ENCODE measurements at places on chromosomes 3 and 15.
A peak's percentile ranks its signal among the peaks of the same experiment; 100 is the strongest.

DNA sequence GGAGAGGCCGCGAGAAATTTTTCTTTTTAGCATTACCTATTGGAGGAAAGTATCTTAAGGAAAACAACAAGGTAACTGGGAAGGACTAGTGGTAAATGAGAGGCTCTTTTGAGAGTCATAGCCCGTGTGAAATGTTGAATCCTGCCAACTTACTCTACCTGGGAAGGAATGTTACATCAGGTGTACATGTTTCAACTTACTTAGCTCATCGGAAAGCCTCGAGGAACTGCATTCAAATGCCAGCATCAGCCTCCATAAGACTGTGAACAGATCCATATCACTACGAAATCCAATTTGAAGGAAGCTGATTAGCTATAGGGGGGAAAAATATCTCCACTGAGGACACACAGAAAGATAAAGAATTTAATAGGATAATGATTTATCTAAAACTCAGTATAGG lies 72.3 kb upstream of the PDZRN3 start:
- no peak for DNase-seq

DNA sequence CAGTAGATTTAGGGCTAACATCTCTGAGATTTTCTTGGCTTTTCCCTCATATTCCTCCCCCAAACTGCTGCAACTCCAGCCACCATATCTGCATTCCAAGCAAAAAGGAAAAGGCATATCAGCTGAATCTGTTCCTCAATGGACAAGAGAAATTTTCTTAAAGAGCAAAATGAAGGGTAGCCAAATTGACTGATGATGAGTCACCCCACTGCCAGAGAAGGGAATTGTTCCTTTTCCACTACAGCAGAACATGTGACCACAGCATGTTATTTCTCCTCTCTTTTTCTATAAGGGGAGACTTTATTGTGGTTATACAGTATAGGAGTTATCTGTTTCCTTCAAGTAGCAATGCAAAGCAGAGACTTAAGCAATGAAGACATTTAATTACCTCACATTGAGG lies 172.5 kb downstream of the MTHFS start:
- no peak for DNase-seq

- DNase-seq, result peak; percentile 19
Measured at GRCh38 chr3:76044601-76045600, 259.6 kb upstream of the ZNF717 start.

- peak; percentile 72 for DNase-seq
Measured at GRCh38 chr3:30894521-30895251, at the start of gene GADL1. GADL1 (minus strand) TSS chr3:30894661; CDS start chr3:30894614, 47 bp downstream.

DNA sequence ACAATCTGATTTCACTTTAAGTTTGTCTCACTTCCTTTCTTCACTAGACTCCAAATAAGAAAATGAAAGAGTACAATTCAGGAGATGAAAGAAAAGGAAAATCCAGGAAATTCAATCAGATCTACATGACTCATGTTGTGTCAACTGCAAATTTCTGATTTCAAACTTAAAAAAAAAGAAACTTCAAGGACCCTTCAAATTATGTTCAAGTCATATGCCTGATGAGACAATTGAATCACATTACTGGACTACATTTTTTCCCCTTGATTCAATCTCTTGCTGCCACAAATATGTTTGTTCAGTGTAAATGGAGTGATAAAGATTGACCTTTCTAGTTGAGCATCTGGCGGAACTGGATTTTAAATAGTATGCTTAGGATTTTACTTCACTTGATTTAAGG lies 37.4 kb downstream of the FRMD5 start:
- no peak for DNase-seq

GRCh38 chr15:89680282-89680873 lies 1.2 kb upstream of the PLIN1 start:
- DNase-seq, result no peak

DNA sequence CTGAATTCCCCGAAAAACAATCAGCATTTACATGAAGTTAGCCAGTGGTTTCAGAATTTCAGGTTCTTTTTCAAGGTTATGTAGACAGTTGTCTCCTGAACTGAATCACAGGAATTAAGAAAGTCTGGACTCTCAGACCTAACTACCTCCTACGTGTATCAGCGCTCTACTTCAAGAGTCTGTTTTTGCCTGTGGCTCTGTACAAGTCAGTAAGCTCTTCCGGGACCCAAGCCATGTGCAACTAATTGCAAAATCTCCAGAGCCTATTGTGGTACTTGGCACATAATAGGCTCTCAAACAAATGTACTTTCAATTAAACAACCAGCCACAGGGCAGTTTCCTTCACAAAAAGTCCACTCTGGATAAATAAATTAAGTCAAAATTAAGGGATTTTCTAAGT lies 414.2 kb downstream of the PDCD6IP start:
- DNase-seq, result peak; percentile 31

DNA sequence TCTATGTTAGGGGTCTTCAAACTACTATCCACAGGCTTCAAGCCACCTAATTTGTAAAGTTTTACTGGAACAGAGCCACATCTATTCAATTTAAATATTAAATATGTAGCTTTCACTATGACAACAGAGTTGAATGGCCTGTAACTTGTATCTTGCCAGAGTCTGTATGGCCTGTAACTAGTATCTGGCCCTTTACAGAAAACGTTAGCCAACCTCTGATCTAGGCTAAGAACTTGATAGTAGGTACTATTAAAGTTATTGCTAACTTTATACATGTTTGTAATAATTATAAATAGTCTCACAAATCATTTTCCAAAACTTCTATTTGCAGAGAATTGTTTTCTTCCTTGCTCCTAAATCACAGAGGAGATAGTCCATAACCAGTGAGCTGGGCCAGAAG lies 40.0 kb downstream of the ANKRD28 start:
- no peak for DNase-seq

DNA sequence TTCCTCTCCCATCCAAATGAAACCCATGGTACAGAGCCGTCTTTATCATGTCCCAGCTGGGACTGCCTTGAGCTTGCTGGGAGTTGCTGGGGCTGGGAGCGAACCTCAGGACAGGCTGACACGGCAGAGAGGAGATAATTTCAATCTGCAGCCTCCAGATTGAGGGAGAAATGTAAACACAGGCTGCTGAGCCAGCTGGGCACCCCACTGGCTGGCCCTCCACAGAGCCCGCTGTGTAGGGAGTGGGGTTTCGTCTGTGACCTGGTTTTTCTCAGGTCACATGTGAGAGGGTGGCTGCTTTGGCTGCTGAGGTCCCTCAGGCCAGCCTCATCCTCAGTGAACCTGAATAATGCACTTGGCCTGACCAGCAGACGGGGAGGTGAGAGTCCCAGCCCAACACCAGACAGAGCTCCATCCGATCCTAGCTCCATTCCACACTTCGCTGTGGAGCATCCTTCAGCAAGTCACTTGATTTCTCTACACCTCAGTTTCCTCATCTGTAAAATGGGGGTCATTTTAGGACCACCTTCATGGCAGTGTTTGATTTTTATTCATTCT lies 121.6 kb upstream of the MRPS22 start:
- DNase-seq, result no peak

DNA sequence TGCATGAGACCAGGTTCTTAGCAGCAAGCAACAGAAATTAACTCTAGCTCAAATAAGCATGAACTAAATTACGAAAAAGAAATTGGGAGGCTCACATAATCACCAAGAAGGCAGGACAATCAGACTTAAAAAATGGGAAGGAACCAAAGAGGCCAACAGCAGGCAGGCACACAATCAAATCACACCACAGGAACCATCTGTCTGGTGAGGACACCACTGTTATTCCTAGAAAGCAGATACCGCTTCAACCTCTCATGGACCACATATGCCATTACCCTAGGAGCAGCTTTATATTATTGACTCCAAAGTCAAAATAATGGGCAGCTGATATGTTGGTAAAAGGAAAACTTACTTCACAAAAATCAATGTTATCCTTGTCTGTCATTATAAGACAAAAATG lies 51.6 kb downstream of the SUCLG2 start:
- DNase-seq, result no peak

GRCh38 chr15:75195122-75195765 lies 6.4 kb upstream of the C15orf39 start:
- peak; percentile 77 for DNase-seq

DNA sequence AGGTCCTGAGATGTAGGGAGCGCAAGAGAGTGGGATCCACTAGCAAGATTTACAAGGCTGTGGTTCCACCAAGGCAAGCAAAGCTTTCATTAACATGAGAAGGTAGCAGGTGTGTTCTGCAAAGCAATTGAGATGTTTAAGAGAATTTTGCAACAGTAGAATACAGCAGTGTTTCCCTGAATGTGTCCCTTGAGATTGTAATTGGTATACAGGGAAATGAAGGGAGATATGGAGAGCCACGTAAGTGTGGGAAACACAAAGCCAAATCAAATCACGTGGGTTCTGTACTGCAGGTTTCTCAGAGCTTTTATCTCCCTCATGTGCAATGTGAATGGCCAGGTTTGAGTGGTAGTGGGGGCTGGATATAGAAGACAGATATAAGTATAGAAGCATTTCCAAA lies 67.3 kb downstream of the ATG7 start:
- DNase-seq, result no peak

GRCh38 chr3:151468284-151468917 lies 7.5 kb upstream of the IGSF10 start:
- DNase-seq, result peak; percentile 40

DNA sequence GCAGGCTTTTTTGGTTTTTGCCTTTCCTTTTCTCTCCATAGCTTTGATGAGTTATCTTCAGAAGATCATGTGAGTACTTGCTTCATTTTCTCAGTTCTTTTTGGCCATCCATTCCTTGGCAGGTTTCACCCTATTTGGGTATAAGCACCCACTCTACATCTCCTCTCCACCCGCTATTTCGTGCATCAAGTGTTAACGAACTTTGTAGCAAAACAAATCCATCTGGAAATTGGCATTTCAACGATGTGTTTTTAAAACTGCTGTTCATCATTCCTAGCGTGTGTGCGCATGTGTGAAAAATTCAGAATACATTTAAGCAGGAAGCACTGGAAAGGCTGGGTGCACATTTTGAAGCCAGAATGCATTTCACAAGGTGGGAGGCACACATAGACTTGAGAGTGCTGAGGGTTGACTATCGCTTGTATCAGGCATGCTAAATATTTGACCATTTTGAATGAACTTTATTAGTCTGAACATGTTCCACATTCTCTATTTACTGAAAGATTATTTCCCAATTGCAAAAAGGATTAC lies 89.7 kb upstream of the FHIT start:
- no peak for DNase-seq

DNA sequence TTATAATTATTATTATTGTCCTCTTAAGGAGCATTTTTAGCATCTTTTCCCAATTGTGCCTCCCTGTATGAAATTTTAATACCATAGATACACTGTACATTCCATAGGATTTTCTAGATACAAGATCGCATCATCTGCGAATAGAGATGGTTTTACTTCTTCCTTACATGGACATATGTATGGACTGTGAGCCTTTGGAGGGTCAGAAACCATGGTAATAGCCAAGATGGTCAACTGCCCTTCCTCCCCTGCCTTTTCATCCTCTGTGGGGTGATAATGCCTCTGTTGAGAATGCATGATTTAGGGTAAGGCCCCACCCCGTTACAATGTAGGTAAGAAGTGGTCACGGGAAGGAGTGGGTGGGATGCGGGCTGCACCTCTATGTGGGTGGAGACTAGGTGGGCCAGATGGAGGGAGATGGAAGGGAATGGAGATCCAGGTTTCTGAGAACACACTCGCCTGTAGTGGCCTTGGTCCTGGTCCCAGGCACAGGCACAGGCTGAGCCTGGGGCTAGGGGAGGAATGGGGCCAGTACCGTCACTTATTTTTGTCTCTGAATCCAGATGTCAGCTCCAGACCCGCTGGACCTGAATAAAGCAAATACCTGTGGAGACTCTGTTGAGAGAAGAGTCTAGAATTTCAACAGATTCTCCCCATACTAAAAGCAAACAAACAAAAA lies 31.7 kb downstream of the GOLGA6A start:
- no peak for DNase-seq

DNA sequence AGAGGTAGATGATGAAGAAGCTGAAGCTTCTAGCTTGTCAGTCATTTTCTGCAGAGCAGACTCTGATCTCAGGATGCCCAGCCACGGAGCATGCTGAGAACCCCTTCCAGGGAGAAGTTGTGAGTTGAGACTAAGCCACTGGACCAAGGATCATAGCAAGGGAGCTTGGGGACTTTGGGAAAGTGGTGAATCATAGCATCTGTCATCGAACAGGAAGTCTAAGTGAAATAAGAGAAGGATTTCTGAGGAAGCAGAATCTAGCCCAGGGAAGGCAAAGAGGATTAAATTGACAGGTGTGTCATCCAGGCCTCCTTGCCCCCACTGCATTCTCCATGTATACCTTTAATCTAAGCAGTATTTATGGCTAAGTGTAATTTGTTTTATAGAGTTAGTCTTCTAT lies 71.8 kb upstream of the TMEM108 start:
- no peak for DNase-seq

GRCh38 chr3:127911421-127911931 lies 3.6 kb upstream of the KBTBD12 start:
- no peak for DNase-seq

DNA sequence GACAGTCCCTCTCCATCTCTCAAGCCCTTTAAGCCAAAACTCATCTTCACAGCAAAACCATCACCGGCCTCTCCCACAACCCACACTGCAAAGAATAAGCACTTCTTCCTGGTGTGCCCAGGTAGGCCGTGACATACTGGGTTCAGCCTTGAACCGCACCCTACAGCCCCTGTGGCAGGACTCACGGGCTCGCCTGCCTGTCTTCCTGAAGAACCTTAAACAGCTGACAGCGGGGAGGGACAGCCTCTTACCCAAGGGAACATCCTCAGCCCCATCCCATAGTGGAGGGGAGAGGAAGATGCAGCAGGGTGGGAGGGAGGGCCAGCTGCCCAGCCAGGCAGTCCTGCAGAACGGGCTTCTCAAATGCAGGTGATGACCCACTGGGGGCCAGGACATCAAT lies 40.2 kb downstream of the TBC1D2B start:
- no peak for DNase-seq

DNA sequence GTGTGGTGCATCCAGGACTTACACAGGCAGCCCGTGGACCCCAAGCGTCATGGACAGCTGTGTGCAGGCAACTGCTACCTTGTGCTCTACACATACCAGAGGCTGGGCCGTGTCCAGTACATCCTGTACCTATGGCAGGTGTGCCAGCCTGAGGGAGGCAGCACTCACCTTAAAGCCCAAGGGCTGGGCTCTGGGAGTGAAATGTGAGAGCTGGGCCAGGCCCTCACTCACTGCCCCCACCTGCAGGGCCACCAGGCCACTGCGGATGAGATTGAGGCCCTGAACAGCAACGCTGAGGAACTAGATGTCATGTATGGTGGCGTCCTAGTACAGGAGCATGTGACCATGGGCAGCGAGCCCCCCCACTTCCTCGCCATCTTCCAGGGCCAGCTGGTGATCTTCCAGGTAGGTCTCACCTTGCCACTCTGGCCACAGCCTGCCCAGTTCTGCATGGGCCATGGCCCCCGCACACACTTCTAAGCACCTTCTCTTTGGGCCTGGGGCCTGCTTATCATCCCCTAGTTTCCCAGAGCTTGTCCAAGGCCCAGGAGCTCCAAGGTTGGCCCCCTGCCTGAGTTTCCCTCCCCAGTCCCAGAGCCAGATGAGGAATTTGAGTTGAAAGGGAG lies 11.0 kb downstream of the VILL start:
- DNase-seq, result no peak

- no peak for DNase-seq
Measured at GRCh38 chr3:172312001-172312400, 136.3 kb downstream of the GHSR start.

- no peak for DNase-seq
Measured at GRCh38 chr15:95277266-95277665, 1045.9 kb downstream of the MCTP2 start.
